ENCODE measurements at places on chromosomes 13 and 19. TPM values are rescaled to one million over a fixed set of nuclear protein-coding genes. Genes with fewer than 3 reads are reported as not detected.

Gene PSPC1
- total RNA-seq: 101 TPM

Gene CASP14
- not detected for total RNA-seq

Gene ZNF254
- total RNA-seq: 13.7 TPM

Gene LDLR
- total RNA-seq: 141 TPM

Gene IRS2
- total RNA-seq: 1.6 TPM

Gene SLC10A2
- not detected for total RNA-seq

Gene NXNL1
- not detected for total RNA-seq

Gene CALR
- total RNA-seq: 898 TPM

Gene ZMYM2
- 51.6 TPM for total RNA-seq

Gene P2RY11
- 43.7 TPM for total RNA-seq

Gene SPACA4
- total RNA-seq: not detected

Gene NANOS3
- total RNA-seq: 1.1 TPM

Gene PSG3
- not detected for total RNA-seq

Gene SLC46A3
- total RNA-seq: 6.3 TPM

- no peak overlapping the region for H3K27ac ChIP-seq
- H3K36me3 ChIP-seq: peaks cover 3% of the 10 kb centered on the region
- peaks cover 10% of the 10 kb centered on the region for H3K4me1 ChIP-seq
- peaks cover 12% of the 10 kb centered on the region for H3K27me3 ChIP-seq
These were observed 187.0 kb upstream of the KL start for GRCh38 chr13:32829269-32829668.

DNA sequence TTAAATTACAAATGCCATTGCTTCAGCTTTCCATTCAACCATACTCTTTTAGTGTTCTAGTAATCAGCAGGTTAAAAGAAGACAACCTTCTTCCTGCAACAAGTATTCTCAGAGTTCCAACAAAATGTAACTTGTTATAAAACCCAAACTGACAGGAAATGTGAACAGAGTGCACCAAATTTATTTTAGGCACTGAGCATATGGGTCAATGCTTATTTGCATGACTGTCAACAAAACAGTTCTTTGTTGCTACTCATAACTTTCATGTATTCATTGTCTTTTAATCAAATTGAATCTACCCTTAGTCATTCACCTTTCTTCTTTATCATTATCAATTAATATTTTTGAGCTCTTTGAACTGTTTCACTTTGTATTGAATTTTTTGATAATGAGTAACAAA lies 554.1 kb downstream of the DACH1 start:
- H3K27me3 ChIP-seq: no peaks in the 10 kb centered on the region
- no peaks in the 10 kb centered on the region for H3K36me3 ChIP-seq
- H3K27ac ChIP-seq: no peak overlapping the region
- no peaks in the 10 kb centered on the region for H3K4me1 ChIP-seq

DNA sequence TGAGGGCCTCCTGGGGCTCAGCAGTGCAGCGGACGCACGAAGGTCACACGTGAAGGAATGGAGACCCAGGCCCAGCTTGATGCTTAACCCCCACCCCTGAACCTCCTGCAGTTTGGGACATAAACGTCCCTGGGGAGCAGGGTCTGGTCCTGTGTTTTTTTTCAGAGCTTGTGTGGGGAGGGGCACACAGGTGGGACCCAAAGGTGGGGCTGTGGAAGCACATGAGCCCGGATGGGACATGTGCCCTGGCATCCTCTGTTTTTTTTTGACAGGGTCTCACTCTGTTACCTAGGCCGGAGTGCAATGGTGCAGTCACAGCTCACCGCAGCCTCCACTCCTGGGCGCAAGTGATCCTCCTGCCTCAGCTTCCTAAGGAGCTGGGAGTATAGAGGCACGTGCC lies 20.5 kb downstream of the UBXN6 start:
- H3K36me3 ChIP-seq: peaks cover 38% of the 10 kb centered on the region
- no peaks in the 10 kb centered on the region for H3K4me1 ChIP-seq

- H3K27ac ChIP-seq: no peak overlapping the region
- H3K4me3 ChIP-seq: no peak overlapping the region
- H3K27me3 ChIP-seq: no peaks in the 10 kb centered on the region
- no peak for DNase-seq
These were observed 448.0 kb upstream of the SLC10A2 start for GRCh38 chr13:103514188-103514587.

- no peaks in the 10 kb centered on the region for H3K36me3 ChIP-seq
- no peak for DNase-seq
- peaks cover 19% of the 10 kb centered on the region for H3K4me1 ChIP-seq
- peaks cover 13% of the 10 kb centered on the region for H3K27me3 ChIP-seq
- H3K4me3 ChIP-seq: no peak overlapping the region
These were observed 99.9 kb downstream of the GNG7 start for GRCh38 chr19:2602391-2603181.

- DNase-seq: no peak
- no peak overlapping the region for H3K4me3 ChIP-seq
- no peak overlapping the region for H3K27ac ChIP-seq
- no peaks in the 10 kb centered on the region for H3K36me3 ChIP-seq
These were observed 930.0 kb upstream of the SLITRK6 start for GRCh38 chr13:86729206-86729605.

DNA sequence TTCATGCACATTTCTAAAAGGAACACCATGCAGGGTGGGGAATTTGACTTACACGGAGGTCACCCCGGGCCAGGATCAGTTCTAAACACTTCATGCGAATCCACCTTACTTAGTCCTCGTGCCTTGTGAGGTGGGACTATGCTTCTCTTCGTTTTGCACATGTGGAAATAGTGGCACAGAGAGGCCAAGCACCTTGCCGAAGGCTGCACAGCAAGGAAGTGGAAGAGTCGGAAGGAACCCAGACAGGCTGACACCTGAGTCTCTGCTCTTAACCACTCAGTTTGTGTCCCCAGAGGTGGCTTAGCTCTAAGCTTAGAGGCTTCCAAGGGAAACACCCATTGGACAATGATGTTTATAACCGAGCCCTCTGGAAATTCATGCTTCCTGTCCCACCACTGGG lies 150.1 kb downstream of the CACNA1A start:
- H3K27me3 ChIP-seq: no peaks in the 10 kb centered on the region
- no peak overlapping the region for H3K27ac ChIP-seq
- no peaks in the 10 kb centered on the region for H3K36me3 ChIP-seq
- no peak overlapping the region for H3K4me3 ChIP-seq

DNA sequence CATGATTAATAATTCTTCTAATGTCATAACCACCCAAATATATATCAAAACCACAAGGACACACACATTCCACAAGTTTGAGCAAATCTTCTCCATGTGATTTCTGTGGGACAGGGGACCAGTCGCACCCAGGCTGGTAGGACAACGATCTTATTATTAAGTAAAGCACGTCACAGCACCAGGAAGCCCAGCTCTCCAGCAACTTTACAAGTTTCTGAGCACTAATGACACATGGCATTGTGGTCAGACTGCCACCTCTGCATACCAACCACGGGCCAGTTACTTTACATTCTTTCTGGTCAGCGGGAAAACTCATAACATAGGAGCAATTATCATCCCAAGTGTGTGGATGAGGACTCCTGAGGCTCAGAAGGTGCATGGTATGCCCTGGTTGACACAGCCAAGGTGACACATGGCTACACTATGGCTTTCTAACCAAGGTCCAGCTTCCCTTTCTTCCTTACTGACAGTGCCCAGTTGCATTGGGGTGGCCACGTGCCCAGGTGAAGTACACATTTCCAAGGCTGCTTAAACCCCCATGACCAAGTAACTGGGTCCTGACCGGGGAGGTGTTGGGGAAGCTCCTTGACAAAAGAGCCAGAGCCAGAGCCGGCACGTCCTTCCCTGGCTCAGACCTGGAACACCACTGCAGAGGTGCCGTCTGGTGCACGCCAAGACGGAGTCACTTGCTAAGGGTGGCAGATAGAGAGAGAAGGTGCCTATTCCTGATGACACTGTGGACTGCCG lies 27.4 kb downstream of the LATS2 start:
- no peaks in the 10 kb centered on the region for H3K36me3 ChIP-seq
- H3K27ac ChIP-seq: no peak overlapping the region
- no peak for DNase-seq
- H3K4me1 ChIP-seq: no peaks in the 10 kb centered on the region
- peaks cover 6% of the 10 kb centered on the region for H3K27me3 ChIP-seq
- no peak overlapping the region for H3K4me3 ChIP-seq

- DNase-seq: no peak
- H3K27me3 ChIP-seq: no peaks in the 10 kb centered on the region
- no peak overlapping the region for H3K4me3 ChIP-seq
- H3K27ac ChIP-seq: no peak overlapping the region
- H3K4me1 ChIP-seq: no peaks in the 10 kb centered on the region
- peaks cover 27% of the 10 kb centered on the region for H3K36me3 ChIP-seq
These were observed 35.0 kb downstream of the KEAP1 start for GRCh38 chr19:10468133-10468532.

GRCh38 chr19:3942790-3943409 lies 10.0 kb downstream of the NMRK2 start:
- H3K36me3 ChIP-seq: peaks cover 1% of the 10 kb centered on the region
- H3K27ac ChIP-seq: no peak overlapping the region
- H3K4me1 ChIP-seq: peaks cover 8% of the 10 kb centered on the region
- H3K27me3 ChIP-seq: no peaks in the 10 kb centered on the region

GRCh38 chr19:55454787-55455243 lies 6.6 kb downstream of the ISOC2 start:
- no peak overlapping the region for H3K4me3 ChIP-seq
- peaks cover 22% of the 10 kb centered on the region for H3K27me3 ChIP-seq
- peaks cover 6% of the 10 kb centered on the region for H3K4me1 ChIP-seq
- H3K27ac ChIP-seq: no peak overlapping the region
- peaks cover 4% of the 10 kb centered on the region for H3K36me3 ChIP-seq

- H3K36me3 ChIP-seq: no peaks in the 10 kb centered on the region
- DNase-seq: no peak
- H3K4me1 ChIP-seq: no peaks in the 10 kb centered on the region
- no peak overlapping the region for H3K4me3 ChIP-seq
- no peak overlapping the region for H3K27ac ChIP-seq
These were observed 124.9 kb upstream of the CSNK1A1L start for GRCh38 chr13:37230346-37230745.

GRCh38 chr13:30103161-30103840 lies 204.1 kb downstream of the KATNAL1 start:
- no peak for DNase-seq
- no peaks in the 10 kb centered on the region for H3K36me3 ChIP-seq
- H3K27ac ChIP-seq: no peak overlapping the region
- no peaks in the 10 kb centered on the region for H3K4me1 ChIP-seq
- H3K4me3 ChIP-seq: no peak overlapping the region

DNA sequence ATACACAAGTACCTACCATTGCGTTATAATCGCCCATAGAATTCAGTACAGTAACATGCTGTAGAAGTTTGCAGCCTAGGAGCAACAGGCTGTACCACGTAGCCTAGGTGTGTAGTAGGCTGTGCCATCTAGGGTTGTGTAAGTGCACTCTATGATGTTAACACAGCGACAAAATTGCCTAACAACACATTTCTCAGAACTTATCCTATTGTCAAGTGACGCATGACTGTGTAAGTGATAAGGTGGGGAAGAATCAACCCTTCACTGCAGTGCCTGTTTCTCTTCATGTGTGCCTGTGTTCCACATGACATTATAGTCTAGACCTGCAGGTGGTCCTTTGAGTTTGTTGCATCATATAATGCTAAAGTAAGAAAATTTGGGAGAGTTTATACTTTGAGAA lies 94.0 kb downstream of the PCDH9 start:
- H3K4me1 ChIP-seq: no peaks in the 10 kb centered on the region
- no peak overlapping the region for H3K27ac ChIP-seq
- no peak for DNase-seq
- H3K27me3 ChIP-seq: no peaks in the 10 kb centered on the region

GRCh38 chr13:53043398-53043797 lies 14.8 kb downstream of the OLFM4 start:
- H3K27me3 ChIP-seq: peaks cover 2% of the 10 kb centered on the region
- DNase-seq: no peak
- H3K36me3 ChIP-seq: no peaks in the 10 kb centered on the region

- peaks cover 1% of the 10 kb centered on the region for H3K36me3 ChIP-seq
- no peak overlapping the region for H3K4me3 ChIP-seq
- no peak overlapping the region for H3K27ac ChIP-seq
- no peaks in the 10 kb centered on the region for H3K4me1 ChIP-seq
- H3K27me3 ChIP-seq: peaks cover 40% of the 10 kb centered on the region
These were observed 46.8 kb upstream of the SACS start for GRCh38 chr13:23480324-23480723.

DNA sequence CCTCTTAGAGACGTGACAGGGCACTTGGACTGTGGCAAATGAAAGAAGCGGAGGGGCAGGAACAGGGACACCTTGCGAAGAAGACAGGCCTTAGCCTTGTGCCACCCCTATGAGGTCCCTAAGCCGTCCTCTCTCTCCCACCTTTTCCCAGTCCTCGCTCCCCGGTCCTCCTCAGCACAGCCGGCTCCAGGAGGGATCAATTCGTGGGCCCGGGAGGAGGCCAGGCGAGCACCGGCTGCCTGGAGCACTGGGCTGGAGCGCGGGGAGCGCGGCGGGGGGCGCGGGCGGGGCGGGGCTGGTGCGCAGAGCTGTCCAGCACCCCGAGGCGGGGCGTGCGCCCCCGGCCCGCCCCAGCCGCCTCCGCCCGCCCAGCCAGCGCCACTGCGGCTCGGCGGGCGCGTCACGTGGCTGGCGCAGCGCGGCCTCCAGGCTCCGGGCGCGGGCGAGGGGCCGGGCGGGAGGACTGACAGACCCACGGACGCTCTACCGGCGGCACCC lies at the start of gene LRP3:
TSS of gene LRP3 (plus strand) at position 466 of the 498 bp plus-strand sequence. CDS start 456 bp downstream, outside the sequence.
- no peaks in the 10 kb centered on the region for H3K36me3 ChIP-seq
- H3K4me3 ChIP-seq: no peak within 1 kb of the TSS
- H3K4me1 ChIP-seq: peaks cover 2% of the 10 kb centered on the region
- H3K27ac ChIP-seq: no peak within 1 kb of the TSS

DNA sequence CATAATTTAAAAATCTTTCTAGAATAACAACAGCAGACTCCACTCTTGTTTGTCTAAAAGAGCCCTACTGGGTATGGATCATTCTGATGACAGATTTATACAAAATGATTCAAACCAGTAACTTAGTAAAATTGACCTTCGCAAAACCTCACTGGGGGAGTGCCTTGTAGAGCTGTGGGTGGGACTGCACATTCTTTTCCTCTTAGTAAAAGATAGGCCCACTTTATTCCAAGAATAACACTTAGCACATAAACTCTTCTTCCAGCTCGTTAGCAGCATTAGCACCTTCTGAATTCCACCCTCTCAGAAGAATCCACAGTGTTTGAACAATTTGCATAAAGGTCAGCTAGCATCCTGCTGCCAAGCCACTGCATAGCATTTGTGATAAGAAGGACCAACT lies 106.8 kb downstream of the STOML3 start:
- H3K27ac ChIP-seq: no peak overlapping the region
- H3K4me3 ChIP-seq: no peak overlapping the region
- H3K27me3 ChIP-seq: peaks cover 9% of the 10 kb centered on the region
- no peak for DNase-seq
- peaks cover 6% of the 10 kb centered on the region for H3K4me1 ChIP-seq
